ENCODE measurements at places on chromosomes 12 and 14.

- DNase-seq = no peak
These were observed 67.0 kb downstream of the DIP2B start for GRCh38 chr12:50571786-50572185.

DNA sequence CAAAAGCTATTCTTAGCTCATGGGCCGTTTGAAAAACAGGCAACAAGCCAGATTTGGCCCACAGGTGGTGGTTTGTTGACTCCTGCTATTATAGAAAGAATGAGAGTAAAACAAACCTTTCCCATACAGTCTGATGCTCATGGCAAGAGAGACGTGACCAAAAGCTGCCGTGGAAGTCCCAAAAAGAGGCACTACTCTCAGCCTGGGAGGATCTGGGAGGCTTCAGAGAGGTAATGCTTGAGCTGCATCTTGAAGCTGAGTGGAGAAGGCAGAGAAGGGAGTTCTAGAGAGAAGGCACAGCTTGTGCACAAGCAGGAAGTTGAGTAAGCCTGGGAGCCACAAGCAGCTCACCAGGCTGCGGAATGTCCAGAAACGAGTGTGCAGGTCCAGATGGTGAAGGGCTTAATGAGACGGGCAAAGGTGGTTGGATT is 9.6 kb downstream of the PLXNC1 start:
- no peak for DNase-seq

GRCh38 chr14:60981633-60982455 is 799 bp downstream of the SLC38A6 start:
- no peak for DNase-seq

DNA sequence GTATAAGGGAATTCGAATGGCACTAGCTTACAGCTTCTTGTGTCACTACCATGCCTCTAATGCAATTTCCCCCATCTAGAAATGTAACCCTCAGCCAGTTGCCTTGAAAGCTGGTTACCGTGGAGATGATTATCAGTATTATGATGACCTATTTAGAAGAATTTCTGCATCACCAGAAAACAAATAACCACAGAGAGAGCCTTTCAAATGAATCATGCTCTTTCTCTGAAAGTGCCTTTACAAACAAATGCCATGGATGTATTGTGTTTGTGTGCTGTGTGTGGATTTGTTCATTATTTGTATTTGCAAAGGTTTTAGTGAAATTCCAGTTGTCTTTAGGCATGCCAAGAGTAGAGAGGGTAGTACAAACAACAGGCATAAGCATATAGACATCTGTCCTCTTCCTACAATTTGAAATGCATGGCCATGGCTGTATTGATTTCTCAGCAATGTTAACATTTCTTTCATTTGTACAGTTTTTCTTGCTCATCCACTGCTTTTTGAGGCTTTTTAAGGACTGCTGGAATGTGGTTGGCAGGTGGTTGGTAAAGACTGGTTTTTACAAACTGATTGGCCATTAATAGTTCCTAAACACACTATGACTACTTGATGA is 266.5 kb downstream of the PAWR start:
- DNase-seq = no peak

GRCh38 chr14:73231981-73232851 is 5.1 kb upstream of the PAPLN start:
- DNase-seq = no peak

GRCh38 chr12:124613151-124613585 is 45.8 kb upstream of the NCOR2 start:
- DNase-seq = no peak

DNA sequence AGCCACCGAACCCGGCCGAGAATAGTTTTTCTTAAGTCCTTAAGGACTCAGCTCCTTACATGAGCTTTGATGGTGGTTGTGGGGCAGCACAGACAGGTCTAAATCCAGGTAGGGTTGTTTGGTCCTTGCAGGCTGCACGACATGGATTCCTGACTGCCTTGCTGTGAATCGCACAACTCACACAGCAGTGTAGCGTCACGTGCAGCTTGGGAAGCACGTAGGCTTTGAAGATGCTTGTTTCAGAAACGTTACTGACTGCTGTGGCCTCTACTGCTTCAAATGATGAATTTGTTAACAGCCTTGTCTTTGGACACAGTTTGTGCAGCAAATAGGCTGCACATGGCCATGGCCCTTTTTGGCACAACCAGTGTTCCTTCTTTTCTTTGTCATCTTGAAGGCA is 29.9 kb downstream of the ZBTB42 start:
- no peak for DNase-seq

DNA sequence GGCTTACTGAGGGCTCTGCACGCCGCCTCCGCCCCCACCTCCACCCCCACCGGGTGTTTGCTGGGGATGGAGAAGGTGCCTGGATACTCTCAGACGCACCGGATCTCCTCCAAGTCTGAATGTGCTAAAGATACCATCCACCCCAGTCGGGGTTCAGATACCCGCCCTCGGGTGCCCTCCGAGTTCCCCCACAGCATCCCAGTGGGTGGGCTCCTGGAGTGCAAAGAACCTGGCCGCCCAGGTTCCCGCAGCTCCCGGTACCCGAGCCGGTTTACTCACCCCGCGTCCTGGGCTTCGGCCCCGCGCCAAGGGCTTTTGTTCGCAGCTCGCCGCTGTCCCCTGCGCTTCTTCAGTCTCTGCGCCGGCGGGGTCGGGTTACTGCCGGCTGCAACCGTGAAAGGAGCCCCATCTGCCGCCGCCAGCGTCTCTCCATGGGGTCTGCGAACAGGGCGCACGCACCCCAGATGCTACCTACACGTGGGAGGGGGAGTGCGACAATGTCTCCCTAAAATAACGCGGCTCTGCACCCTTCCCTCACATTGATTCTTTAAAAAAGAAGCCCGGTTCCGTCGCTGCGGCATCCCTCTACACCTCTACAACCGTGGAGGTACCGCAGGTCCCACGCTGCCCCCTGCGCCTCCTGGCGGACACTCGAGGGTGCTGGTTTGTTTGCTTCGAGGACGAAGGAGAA is at the start of gene CCDC177:
TSS of gene CCDC177 (minus strand) at position 609 of the 691 bp plus-strand sequence. CDS start 1,249 bp downstream, outside the sequence.
- peak; percentile 89 for DNase-seq

- no peak for DNase-seq
These were observed 9.5 kb upstream of the CALM1 start for GRCh38 chr14:90387206-90387760.

DNA sequence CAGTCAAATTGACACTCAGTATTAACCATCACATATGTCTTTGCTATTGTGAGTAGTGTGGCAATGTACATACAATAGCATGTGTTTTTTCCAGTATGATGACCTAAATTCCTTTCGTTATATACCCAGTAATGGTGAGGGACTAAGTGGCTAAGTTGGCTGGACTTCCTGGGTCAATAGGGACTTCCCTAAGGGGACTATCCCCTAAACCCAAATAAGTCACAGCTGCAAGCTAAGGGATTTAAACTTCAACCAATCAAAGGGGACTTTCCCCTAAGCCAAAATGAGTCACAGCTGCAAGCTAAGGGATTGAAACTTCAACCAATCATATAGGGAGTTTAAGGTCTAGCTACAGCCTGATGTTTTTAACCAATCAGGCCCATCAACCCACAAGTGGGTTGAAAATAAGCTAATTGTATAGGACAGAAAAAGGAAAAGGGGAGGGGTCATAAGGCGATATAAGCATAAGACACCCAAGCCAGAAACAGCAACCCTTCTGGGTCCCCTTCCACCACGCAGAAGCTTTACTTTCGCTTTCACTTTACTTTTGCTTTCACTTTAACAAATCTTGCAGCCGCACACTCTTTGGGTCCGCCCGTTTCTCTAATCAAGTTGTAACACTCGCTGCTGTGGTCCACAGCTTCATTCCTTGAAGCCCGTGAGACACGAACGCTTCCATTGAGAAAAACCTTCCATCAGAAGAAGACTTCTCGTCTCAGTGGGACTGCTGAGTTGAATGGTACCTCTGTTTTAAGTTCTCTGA is 404.4 kb downstream of the FLRT2 start:
- DNase-seq = peak; percentile 56

- no peak for DNase-seq
These were observed 44.0 kb downstream of the TFCP2 start for GRCh38 chr12:51128919-51129318.

GRCh38 chr12:71576496-71576895 is 87.2 kb downstream of the ZFC3H1 start:
- no peak for DNase-seq

- no peak for DNase-seq
These were observed 128.4 kb downstream of the FOXA1 start for GRCh38 chr14:37466623-37467088.

DNA sequence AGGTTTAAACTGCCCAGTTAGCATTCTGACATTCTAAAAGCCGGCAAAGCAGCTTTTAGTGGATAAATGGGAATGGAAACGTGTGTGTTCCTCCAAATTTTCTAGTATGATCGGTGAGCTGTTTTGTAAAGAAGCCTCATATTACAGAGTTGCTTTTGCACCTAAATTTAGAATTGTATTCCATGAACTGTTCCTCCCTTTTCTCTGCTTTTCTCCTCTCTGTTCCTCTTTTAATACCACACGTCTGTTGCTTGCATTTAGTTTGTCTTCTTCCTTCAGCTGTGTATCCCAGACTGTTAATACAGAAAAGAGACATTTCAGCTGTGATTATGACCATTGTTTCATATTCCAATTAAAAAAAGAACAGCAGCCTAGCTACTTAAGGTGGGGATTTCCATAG is 10.7 kb downstream of the DYRK2 start:
- no peak for DNase-seq

- no peak for DNase-seq
These were observed 401.1 kb upstream of the FOXG1 start for GRCh38 chr14:28365510-28365909.

DNA sequence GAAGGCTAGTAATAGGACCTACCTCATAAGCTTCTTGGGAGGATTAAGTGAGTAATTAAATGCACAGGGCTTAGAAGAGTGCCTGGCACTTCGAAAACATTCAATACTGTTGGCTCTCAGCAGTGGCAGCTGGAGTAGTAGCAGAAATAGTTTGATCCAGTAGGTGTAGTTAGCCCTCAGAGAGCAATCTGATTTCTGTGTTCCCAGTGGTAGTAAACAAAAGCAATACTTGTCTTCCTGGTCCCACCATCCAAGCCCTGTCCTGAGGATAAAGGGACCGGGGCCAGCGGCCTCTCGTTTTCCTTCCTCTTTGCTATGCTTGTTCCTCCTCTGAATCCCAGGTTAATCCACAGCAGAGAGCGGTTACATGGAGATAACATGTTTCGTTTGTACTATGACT is 131.6 kb downstream of the SAMD4A start:
- no peak for DNase-seq

DNA sequence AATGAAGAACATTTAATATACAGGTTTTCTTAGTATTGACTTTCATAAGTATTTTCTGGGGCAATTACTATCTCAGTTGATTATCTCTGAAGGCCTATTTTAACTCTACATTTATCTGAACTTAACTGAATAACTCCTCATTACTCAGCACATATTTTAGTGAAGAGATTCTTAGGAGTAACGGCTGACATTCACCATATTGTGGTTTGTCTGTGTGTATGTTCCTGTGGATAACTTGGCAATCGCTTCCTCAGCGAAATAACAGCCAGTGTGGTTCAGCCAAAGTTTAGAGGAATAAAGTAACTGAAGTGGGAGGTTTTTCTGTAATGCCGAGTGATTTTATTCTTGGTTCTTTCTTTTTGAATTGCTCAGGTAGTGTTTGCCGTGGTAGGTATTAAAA is 168.0 kb downstream of the RAD51B start:
- DNase-seq = no peak

DNA sequence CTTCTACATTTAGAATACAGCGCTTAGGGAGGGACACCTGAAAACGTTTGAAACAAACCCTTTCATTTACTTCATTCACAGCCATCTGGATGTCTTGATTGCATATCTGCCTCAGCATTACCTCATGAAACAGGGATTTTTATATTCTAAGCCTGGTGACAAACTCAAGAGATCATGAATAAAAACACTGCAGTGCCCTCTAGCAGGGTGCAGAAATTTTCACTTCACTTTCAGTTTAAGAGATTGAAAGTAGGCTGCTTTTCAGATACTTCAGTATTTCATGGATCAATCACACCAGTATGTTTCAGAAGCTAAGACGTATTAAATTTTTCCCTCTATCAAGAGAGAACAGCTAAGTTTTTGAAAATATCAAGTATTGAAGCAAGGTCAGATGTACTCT is 467.8 kb downstream of the MDGA2 start:
- DNase-seq = no peak

- DNase-seq = peak; percentile 48
These were observed 27.7 kb upstream of the HIGD1C start for GRCh38 chr12:50924439-50925341.

GRCh38 chr14:68748691-68749090 is 44.2 kb downstream of the ZFP36L1 start:
- DNase-seq = no peak

- DNase-seq = no peak
These were observed 141.7 kb upstream of the NRXN3 start for GRCh38 chr14:78028471-78028870.

DNA sequence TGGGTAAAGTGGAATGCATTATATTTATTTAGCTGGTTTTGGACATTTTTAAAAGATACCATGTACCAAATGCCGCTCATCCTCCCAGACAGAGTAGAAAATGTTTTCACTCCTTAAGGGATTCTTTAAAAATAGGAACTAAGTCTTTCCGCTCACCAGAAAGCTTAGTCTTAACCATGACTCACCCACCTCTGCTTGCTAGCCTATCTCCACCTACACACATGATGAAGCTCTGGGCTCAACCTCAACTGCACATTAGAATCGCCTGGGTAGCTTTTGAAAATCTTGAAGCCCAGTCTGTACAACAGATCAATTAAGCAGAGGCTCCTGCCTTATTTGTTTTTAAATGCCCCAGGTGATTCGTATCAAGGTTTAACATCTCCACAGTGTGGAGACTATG is 260.5 kb downstream of the NEDD1 start:
- DNase-seq = no peak

- DNase-seq = no peak
These were observed 799.7 kb downstream of the DIO2 start for GRCh38 chr14:79411403-79412174.

GRCh38 chr12:10067264-10067663 is 31.5 kb downstream of the CLEC1A start:
- no peak for DNase-seq

- no peak for DNase-seq
These were observed 338.1 kb upstream of the SFSWAP start for GRCh38 chr12:131372706-131373195.

DNA sequence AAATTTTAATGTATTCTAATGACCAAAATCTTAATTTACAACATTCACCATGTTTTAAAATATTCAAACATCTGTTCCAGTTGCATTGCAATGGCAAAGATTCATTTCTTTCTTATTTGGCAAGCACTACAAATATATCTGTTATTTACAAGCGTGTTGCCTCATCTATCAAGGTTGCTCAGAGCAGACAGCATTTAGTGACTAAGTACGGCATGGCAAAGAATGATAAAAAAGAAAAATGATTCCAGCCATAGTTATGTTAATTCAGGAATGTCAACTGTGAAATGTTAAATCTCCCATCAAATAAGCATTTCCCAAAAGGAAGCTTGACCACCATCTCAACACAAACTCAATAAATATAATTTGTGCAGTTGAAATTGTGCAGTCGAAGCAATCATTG is 312.1 kb downstream of the SEC23A start:
- DNase-seq = no peak

- no peak for DNase-seq
These were observed 35.5 kb downstream of the DCAF4 start for GRCh38 chr14:72961579-72962335.

- no peak for DNase-seq
These were observed 668 bp downstream of the MRPS35 start for GRCh38 chr12:27711317-27711682.

Measured in stimulated activated CD8-positive, alpha-beta memory T cell treated with anti-CD3 and anti-CD28 coated beads, Interleukin-4, amount 100 ng/mL, for 48 hours (primary cell).